Amniotic epithelial cell (primary cell): ENCODE measurements at places on chromosomes 3 and 15.
A peak's percentile ranks its signal among the peaks of the same experiment; 100 is the strongest.

GRCh38 chr3:152256851-152257562, 11.7 kb upstream of the MBNL1 start:
- no peak for DNase-seq

DNA sequence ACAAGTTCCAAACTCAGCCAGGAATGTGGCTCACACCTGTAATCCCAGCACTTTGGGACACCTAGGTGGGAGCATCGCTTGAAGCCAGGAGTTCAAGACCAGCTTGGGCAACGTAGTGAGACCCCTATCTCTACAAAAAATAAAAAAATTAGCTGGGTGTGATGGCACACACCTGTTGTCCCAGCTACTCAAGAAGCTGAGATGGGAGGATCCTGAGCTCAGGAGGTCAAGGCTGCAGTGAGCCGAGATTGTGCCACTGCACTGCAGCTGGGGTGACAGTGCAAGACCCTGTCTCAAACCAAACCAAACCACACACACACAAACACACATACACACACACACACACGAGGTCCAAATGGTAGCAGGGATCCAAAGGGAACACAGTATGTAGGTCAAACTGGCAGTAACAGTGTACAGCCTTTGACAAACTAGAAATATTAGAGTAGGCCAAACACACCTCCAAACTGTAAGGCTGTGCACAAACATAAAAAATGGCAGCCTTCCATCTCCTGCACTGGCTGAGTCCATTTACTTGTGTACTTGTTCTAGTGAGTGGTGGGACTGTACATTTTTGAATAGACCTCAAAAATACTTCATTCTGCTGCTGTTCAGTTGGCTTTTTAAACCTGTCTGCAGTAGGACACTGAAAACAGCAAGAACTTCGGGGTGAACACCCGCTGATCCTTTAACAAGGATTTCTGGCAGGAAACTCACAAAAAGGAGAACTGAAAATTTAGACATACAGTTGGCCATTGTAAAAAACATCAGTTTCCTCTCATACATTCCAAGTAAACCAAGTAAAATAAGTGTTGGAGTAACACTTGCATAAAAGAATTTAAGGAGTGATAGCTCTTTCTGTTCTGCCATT, 33.6 kb downstream of the INTS14 start:
- DNase-seq: no peak

- DNase-seq: peak; percentile 33
These were observed 186.9 kb upstream of the TLE3 start for GRCh38 chr15:70284438-70285214.

GRCh38 chr3:99287876-99288275, 350.5 kb upstream of the COL8A1 start:
- no peak for DNase-seq

DNA sequence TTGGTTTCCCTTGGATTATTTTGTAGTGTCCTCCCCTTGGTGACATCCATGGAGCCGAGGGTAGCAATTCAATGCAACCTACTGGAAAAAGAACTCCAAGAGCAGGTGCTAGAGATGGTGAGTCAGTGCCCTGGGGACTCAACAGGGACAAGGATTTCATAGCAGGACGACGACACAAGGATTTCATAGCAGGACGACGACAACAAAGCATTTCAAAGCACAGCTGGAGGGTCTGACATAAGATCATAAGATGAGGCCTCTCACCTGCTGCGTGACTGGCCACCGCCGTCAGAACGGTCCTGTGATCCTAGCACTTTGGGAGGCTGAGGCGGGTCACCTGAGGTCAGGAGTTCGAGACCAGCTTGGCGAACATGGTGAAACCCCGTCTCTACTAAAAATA, 22.5 kb downstream of the NRROS start:
- DNase-seq: no peak

DNA sequence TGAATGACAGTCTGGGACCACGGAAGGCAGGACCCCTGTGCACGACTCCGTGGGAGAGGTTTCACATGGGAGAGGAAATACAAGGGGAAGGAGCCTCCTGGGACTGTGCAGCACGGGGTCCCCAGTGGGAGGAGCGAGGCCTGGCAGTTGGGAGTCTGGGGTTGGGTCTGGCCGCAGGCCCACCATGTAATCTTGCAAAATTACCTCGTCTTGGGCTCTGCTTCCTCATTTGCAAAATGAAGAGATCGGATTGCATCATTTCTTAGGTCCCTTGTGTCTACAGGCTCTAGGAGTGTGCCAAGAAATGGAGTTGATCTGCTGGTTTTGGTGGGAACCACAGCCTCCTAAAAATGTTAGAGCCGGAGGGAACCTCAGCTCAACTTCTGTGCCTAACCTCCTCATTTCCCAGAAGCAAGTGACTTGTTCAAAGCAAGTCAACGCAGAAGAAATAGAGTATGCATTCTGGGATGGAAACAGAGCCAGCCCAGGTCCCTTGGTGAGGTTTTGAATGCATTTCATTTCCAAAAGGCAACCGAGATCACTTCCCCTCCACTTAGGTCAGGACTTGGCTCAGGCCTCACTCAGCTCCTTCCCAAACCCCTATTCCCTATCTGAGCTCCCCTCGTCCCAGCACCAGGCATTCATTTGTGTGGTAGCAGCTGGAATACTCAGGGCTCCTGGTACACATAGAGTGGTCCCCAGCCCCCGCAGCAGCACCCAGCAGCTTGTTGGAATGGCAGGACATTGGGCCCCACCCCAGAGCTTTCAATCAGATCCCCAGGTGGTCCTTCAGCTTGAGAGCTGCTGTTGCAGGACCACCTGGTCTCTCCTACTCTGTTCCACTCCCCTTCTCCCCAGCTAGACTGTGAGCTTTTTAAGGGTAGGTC, 267.7 kb downstream of the XXYLT1 start:
- no peak for DNase-seq

GRCh38 chr3:36362973-36363372, 17.3 kb upstream of the STAC start:
- peak; percentile 63 for DNase-seq

- DNase-seq: peak; percentile 97
These were observed at the start of gene RBMS3 for GRCh38 chr3:29280404-29281093. Gene RBMS3 (plus strand): TSS chr3:29281071.

DNA sequence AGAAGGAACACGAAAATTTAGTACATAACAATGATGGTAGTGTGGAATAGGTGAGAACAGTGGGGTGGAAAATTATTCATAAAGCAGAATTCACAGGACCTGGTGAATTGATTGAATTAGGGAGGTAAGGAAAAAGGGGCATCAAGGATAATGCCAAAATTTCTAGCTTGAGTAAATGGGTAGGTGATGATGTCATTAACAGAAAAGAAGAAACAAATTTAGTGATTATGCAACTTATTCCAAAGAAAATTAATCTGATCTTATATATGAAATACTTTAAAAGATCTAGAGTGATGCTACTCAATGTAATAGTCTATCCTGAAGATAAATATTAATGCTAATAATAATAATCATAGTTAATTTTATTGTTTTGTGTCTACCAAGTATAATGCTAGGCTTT, 544.6 kb upstream of the LMCD1 start:
- no peak for DNase-seq

DNA sequence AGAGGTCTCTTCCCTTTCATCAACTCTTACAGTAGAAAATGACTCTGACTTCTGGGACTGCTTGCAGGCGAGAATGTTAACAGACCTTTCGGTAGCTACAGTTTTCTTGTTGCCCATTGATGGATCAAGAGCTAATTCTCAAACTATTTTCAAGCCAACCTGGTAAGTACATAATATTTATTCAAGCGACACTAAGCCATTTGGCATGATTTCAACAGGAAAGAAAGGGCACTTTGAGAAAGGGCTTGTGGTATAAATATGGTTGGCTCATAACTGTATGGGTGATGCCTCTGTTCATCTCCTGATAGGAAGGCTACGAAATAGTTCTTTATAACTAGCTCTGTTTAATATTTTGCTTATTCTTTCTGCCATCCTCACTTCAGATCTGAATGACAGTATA, 196.2 kb upstream of the CNTN4 start:
- no peak for DNase-seq

DNA sequence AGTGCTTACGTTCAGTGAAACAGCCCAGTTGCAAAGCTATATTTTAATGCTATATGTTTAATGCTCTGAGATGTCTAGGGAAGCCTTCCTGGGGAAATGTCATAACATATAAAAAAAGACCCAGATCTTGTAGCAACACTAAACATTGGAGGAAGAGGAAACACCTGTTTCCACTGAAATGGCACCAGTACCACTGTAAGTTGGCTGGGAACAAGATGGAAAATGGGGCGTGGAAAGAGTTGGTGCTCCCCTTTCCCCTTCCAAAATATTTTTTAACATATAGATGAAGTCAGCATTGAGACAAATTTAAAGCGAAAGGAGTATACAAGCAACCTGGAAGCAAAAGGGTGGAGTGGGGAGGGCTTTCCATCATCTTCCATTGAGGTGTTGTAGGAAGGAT, 289.9 kb upstream of the COL8A1 start:
- no peak for DNase-seq

DNA sequence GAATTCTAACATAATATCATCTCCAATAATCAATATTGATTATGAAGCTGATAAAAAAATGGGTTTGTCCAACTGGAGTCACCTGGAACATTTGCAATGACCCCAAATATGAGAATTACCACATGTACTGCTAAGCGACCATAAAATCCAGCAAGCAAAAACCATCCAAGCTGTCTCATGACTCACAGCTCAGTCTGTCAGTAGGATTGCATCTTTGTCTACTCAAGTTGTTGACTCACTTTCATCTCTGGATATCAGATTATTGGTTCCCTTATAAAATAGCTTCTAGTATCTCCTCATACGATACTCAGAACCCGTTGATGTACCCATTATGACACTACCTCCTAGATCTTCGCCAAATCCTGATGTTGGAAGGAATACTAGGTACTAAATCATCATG, 209.8 kb upstream of the ATP11B start:
- no peak for DNase-seq

- no peak for DNase-seq
These were observed 7.4 kb downstream of the INTS14 start for GRCh38 chr15:65603559-65603958.

DNA sequence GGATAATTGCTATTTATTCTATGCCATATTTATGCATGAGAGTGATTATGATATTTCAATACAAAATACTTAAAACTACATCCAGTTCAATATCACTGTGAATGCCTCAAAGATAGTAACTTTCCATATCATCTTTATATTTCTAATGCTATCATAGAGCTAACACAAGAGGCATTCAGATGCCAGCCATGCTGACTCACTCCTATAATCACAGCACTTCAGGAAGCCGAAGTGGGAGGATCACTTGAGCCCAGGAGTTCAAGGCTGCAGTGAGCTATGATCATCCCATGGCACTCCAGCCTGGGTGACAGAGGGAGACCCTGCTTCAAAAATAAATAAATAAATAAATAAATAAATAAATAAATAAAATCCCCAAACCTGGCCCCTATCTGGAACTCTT, 498.7 kb downstream of the EPHA3 start:
- peak; percentile 52 for DNase-seq

DNA sequence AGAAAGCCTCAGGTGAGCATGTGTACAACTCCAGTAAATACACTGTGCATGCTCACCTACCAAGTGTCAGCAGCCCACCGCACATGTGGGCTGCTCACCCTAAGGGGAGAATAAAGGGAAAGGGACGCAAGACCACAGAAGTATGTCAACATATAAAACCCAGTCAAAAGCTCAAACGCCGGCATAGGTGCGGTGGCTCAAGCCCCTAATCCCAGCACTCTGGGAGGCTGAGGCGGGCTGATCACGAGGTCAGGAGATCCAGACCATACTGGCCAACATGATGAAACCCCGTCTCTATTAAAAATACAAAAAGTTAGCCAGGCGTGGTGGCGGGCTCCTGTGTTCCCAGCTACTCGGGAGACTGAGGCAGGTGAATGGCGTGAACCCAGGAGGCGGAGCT, 732.1 kb downstream of the ZPLD1 start:
- DNase-seq: no peak

GRCh38 chr15:78418686-78419085, 19.3 kb upstream of the IREB2 start:
- no peak for DNase-seq

DNA sequence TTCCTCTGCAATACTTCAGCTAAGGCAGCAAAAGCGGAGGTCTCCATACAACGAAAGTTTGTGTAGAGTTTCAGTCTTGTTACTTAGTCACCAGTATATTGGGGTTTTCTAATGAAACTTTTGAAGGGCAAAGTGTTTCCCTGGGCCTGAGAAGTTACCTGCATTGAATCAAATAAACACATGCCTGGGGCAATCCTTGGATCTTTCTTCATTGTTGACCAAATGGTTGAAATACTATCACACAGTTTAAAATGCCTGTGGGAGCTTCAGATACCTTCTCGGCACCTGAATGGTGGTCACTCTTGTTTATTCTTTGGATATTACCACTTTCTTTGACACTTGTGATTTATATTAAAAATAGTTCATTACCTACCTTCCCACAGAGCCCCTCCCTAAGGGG, 988 bp upstream of the CHSY1 start:
- DNase-seq: no peak

GRCh38 chr3:115350606-115351005, 203.5 kb upstream of the ZBTB20 start:
- no peak for DNase-seq
